ENCODE measurements at places on chromosomes 11 and 22.

- DNase-seq: no peak
These were observed 34.6 kb downstream of the EHF start for GRCh38 chr11:34655335-34656008.

DNA sequence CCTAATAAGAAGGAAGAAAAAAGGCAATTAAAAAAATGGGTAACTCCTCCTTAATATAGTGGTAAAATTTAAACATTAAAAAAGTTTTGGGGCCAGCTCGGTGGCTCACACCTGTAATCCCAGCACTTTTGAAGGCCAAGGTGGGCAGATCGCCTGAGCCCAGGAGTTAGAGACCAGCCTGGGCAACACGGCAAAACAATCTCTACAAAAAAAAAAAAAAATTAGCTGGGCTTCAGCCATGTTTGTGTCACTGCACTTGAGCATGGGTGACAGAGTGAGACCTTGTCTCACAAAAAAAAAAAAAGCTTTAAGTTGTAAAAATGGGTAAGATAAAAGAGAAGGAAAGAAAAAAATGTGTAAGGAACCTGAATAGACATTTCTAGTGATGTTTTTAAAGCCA is 11.3 kb upstream of the FBXO3 start:
- DNase-seq: no peak

DNA sequence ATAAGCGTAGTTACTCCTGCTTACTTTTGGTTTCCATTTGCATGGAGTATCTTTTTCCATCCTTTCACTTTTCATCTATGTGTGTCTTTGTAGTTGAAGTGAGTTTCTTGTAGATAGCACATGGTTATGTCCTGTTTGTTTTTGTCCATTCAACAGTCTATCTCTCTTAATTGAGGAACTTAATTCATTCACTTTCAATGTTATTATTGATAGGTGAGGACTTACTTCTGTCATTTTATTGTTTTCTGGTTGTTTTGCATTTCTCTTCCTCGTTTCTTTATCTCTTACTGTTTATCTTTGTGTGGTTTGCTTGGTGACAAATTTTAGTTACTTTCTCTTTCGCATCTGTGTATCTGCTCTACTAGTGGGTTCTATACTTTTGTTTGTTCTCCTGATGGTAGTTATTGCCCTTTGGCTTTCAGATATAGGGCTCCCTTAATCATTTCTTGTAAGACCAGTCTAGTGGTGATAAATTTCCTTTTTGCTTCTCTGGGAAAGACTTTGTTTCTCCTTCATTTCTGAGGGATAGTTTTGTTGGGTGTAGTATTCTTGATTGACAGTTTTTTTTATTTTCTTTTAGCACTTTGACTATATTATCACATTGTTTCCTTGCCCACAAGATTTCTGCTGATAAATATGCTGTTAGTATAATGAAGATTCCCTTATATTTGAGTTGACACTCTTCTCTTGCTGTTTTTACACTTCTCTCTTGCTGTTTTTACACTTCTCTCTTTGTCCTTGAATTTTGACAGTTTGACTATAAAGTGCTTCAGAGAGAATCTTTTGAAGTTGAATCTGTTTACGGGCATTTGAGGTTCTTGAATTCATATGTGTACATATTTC is 9.0 kb upstream of the RAG1 start:
- no peak for DNase-seq

DNA sequence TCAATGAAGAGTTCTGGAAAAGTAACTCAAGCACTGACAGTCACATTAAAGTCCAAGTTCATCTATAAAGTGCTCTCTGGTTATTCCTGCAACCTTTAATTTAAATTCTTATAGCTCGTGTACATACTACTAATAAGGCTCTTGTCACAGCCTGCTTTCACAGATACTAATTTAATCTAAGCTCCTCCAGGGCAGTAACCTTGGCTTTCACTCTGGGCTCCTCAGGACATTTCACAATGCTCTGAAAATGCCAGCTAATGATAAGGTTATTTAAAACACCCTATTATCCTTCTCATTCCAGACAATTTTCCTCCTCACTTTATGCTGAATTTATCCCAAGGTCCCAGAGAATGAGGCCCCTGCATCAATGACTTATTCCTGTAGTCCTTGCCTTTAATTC is 242.7 kb upstream of the CCDC90B start:
- no peak for DNase-seq

DNA sequence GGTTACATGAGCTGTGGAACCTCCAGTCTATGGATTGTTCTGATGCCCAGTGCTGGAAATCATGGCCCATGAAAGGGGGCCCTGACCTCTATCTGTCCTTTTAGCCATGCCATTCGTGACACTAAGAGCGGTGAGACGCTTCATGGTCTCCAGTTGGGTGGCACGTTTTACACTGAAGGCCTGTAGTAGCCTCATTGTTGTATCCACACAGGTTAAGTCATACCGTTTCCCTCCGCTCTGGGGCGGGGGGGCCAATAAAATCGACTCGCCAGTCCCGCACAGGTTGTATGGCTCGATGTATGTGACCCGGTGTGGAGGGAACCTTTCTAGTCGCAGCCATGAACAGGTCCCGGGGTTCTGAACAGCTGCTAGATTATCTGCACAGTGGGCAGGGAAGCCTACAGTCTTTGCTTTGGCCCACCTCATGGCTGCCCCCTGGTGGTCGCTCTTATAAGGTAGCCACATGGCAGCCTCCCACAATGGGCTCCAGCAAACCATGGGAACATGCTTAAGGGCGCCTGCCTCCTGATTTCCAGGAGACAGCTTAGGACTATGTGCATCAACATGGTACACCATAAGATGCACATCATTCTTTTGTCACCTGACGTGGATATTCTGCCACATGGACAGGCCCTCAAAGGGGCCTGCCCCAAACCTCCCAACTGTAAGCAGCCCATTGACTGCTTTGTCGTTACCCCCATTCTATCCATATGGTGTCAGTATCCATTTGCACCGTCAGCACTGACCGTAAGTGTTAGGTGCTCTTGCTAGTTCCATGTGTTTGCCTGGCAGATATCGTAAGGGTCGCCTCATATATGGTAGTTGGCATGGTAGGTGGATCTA is 19.7 kb upstream of the APOL3 start:
- peak; percentile 84 for DNase-seq

DNA sequence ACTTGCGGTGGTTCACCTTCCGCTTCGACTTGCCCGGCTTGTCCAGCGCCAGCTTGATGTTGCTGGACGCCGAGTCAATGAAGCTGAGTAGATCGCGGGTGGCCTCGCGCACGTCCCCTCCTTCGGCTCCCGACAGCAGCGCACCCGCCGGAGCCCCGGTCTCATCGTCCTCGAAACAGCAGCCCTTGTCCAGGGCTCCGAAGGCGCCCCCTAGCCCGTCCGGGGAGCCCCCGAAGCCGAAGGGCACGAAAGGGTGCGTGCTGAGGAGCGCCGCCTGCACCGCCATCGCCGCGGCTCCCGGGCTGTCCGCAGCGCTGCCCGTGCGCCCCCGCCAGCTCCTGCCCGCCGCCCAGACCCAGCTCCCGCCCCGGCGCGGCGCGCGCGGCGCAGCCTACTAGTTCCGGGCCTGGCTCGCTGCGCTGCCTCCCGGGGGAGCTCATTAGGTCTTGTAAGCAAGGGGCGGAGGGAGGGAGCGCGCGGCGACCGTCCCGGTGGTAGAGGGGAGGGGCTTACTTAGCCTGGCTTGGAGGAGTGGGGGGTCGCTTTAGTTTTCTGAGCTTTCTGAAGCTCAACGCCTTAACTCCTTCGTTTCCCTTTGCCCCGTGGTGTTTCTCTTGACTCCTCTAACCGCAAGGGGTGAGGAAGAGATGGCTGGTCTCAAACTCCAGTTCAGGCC is at the start of gene FAM181B:
Gene FAM181B, minus strand, starts transcription at position 421 of the 676 bp plus-strand sequence. Its CDS starts 135 bp downstream, at position 286.
- no peak for DNase-seq

- DNase-seq: no peak
These were observed 52.4 kb downstream of the CHRDL2 start for GRCh38 chr11:74678591-74679512.

DNA sequence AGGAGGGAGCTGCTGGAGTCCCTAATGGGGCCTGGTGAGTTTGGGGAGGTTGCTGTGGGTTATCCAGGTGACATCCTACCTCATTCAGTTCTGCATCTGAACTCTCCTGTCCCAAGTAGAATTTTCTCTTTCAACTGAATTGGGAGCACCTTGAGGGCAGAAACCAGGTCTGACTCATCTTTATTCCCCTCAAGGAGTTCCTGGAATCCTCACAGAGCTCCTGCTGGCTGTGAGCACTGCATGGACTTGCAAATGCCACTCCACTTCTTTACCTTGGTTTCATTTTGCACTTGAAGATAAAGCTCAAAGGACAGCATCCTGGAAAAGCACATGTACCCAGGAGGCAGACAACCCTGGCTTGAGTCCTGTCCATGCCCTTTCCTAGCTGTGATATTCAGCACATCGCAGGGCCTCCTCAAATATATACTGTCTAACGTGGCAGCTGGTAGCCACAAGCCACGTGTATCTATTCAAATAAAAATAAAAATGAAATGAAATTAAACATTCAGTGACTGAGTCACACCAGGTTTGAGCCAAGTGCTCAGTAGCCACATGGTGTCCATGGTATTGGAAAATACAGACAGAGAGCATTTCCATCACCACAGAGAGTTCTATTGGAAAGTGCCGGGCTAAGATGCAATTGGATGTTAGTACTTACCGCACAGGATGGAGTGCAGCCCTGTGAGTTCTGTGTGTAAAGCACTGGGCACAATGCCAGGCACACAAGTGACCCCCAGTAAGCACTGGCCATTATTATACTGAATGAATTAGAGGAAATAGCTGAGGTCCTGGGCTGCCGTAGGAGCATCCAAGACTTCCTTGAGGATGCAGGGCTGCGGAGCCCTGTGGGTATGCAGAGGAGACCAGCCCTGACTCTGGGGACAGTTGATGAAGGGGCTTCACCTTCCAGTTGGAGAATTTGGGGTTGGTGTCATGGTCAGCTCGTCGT is 149.0 kb downstream of the PKNOX2 start:
- no peak for DNase-seq

DNA sequence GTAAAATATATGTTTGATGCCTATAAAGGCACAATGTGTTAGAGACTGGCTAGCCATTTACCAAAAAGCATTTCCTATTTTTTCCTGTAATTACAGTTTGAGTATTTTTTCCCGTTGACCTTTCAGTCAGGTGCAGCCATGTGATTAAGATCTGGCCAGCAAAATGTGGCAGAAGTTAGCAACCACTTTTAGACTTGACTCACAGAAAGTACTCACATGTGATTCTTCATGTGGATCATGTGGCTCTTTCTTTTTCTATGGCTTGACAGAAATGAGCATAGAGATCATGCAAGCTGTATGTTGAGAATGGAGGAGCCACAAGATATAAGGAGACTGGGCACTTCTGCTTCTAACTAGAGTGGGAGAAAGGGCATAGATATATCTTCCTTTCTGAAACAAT is 27.3 kb upstream of the RAB38 start:
- DNase-seq: no peak

- no peak for DNase-seq
These were observed 77.1 kb upstream of the EIF3D start for GRCh38 chr22:36606114-36606513.

DNA sequence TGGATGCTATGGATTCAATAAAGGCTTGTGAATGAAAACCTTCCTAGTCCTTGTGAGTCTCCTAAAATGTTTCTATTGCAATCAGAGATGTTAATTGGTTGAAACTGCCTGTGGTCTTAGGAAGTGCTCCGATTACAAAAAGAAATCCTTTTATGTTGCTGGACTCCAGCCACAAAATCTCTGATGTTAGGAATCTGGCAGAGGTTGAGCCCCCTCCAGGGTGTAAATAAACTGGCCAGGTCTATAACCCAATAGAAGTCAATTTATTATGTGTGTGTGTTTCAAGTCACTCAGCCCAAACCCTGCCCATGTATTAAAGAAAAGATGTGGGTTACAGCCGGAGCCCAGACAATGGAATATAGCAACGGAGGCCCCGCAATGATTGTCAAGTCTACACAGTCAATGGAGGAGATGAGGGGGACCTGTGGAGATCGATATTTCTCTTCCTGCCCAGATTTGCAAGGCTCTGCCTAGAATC is 218.1 kb upstream of the SORL1-AS1 start:
- no peak for DNase-seq

DNA sequence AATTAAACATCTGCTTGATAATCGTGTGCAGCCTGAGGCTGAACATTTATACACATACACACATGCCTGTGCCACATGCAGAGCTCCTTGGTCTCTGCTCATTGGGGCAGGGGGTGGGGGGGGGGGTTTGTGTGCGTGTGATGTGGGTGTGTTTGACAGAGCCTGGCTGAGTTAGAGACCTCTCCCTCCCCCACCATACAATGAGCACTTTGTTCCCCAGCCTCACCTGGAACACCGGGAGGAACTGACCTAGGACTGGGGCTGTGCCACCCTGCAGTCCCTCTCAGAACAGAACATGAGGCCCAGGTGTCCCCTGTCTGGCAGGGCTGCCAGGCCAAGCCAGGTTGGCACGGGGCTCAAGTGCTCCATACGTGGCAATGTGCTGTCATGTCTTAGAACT is 96.6 kb downstream of the TP53I11 start:
- no peak for DNase-seq

- no peak for DNase-seq
These were observed 8.3 kb downstream of the RELT start for GRCh38 chr11:73384531-73384871.
